ENCODE measurements at places on chromosomes 1 and 21.

- no peak for DNase-seq
These were observed 1.4 kb downstream of the IFFO2 start for GRCh38 chr1:18955131-18955440.

DNA sequence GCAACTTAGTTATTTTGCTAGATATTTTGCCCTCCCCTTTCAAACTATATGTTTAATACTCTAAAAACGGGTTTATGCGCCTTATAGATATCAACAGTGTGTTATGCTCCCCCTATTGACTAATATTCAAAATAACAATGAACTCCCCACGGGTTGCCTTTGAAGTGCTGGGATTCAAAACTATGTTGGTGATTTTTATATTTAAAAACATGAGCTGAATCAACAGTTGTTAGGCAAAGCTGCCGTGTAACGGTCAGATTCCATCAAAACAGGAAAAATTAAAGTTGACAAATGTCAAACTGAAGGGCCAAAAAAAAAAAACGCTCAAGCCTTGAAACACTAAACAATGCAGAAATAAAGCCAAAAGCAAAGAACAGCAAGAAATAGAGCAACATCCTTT, 2.5 kb downstream of the TGFBR3 start:
- DNase-seq, result no peak

- no peak for DNase-seq
These were observed 19.8 kb upstream of the LY9 start for GRCh38 chr1:160776178-160776577.

- no peak for DNase-seq
These were observed 35.0 kb downstream of the AJAP1 start for GRCh38 chr1:4689271-4689935.

GRCh38 chr1:153353226-153353947, 4.3 kb upstream of the S100A9 start:
- DNase-seq, result no peak

- DNase-seq, result no peak
These were observed 218.2 kb upstream of the ADGRL2 start for GRCh38 chr1:81582467-81582986.

Data from psoas muscle (tissue), 8 donors.